ACHN (cell line): ENCODE measurements at places on chromosomes 16 and 17.

GRCh38 chr17:48850792-48851323, 20.0 kb downstream of the CALCOCO2 start:
- no peak for DNase-seq

DNA sequence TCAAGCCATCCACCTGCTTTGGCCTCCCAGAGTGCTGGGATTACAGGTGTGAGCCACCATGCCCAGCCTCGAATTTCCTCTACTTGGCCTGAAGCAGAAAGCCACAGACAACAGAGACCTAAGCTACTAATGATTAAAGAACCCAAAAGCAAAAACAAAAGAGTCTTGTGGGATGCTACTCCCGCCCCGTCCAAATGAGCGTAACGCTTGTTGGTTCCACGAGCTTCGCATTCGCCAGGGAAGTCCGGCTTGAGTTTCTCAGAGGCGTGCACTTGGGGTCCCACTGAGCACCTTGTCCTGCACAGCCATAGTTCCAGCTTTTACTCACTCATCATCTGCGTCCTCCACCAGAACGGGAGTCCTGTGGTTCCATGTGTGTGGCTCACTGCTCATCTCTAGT, 16.0 kb downstream of the CEP295NL start:
- no peak for DNase-seq

GRCh38 chr17:65527381-65527780, 34.1 kb downstream of the AXIN2 start:
- no peak for DNase-seq

GRCh38 chr16:22799113-22799512, 14.8 kb upstream of the HS3ST2 start:
- DNase-seq: no peak

DNA sequence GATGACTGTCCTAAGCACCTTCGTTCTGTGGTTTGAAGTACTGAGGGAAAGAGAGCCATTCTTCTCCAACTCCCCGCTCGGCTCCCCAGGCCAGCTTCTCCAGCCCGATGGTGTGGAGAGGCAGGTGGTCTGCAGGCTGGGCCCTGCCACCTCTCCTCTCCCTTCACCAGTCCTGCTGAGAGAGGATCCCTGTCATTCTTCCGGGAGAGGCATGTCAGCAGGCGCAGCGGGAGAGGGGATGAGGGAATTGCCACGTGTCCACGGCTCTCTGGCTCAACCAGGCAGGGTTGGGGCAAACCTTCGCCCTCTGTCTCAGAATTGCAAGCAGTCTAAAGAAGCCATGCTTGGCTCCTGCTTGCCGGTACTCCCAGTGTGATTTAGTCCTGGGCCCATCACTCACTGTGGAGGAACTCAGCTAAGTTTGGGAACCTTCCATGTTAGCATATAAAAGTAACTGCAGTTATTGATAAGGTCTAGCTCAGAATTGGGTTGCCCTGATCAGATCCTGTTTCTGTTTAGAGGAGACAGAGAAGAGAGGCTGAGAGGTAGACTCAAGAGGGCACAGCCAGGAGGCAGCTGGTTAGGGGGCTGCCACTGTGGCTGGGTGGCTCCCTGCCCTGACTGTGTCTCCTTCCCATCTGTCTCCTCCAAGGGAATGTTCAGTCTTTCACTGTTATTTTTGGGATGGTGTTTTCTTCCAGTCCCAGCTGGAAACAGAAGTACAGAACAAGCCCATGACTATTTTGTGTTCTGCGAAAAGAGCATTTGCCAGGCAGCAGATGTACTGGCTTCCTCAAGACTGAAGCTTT, 17.4 kb downstream of the HS3ST3B1 start:
- DNase-seq: no peak

GRCh38 chr17:70405492-70406220, 236.3 kb downstream of the KCNJ2 start:
- peak; percentile 98 for DNase-seq

DNA sequence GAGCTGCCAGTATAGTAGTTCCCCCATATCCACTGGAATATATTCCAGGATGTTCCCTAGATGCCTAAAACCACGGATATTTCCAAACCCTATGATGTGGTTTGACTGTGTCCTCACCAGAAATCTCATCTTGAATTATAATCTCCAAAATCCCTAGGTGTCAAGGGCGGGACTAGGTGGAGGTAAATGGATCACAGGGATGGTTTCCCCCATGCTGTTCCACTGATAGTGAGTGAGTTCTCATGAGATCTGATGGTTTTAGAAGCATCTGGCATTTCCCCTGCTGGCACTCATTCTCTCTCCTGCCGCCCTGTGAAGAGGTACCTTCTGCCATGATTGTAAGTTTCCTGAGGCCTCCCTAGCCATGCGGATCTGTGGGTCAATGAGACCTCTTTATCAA, 168.6 kb downstream of the MAF start:
- no peak for DNase-seq
